ENCODE measurements at places on chromosomes 12 and 14.

- no peak for DNase-seq
Measured at GRCh38 chr14:71289536-71289935, 382.3 kb downstream of the PCNX1 start.

DNA sequence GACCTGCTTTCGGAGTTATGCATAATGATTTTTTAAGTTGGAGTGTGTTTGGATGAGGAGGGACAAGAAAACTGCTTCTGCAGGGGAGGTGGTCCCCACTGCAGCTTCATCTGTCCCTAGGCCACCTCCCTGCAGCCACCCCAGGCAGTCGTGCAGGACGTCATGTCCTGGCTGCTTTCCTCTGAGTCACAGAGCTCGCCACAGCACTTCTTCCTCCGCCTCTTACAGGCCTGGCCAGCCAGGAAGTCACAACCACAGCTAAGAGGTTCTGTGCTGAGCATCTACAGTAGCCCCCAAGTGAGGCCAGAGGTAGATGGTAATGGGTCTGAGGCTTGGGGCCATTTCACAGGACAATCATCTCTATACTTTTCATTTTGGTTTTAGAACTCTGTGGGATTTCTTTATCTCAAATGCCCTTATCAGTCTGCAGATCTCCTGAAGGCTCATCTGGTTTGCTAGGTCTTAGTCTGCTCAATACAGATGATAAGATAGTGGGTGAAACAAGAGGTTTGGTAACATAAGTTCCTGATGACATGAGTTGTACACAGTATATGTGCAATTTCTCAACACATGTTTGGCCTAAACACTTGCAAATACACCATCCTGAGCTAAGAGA lies 106.4 kb downstream of the ARF6 start:
- DNase-seq: peak; percentile 80

DNA sequence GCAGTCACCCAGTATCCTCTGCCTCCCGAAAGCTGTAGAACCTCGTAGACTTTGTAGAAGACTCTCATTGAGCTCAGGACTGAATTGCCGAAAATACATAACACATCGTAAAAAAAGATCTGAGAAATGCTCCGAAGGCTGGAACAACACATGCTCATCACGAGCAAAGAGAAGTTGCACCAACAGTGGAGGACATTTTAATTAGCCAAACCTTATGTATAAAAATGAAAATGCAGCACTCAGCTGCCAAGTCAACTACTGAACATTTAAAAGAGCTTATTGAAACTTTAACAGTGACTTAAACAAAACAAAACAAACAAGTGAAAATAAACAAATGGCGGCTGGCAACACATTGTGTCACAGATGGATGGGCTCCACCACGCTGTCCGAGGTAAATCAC lies 519.9 kb downstream of the TMEM132D start:
- DNase-seq: no peak

DNA sequence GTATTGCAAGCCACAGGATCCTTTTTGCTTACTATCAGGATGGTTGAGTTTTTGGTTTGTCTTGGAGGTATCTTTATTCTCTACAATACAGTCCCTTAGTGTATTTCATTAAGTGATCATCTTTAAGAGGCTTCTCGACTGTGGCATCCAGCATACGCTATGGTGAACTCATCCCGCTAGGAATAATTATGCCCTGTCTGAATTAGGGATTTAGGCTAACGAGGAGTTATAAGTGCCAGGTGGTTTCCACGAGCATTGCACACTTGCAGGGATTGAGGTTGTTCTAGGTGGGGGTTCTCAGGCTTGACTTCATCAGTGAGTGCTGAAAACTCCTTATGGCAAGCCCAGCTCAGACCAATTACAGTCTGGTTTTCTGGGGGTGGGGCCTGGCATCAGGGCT lies 37.2 kb upstream of the RBM19 start:
- no peak for DNase-seq

DNA sequence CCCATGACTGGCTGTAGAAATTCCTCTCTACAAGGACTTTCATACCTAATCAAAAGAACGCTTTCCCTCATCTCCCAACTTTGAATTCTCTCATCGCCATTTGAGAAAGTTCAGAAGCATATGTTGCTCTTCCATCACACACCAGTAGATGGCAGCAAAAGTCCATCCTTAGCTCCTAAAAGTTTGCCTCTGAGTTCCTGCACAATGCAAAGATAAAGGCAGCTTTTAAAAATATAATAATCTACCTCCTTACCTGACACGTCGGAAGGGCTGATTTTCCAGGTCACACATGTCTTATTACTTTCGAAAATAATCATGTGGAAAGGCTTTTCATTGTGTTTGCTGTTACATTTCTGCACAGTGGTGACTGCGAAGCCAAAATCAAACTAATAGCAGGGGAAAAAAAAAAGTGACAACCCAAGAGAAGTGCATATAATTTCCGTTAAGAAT lies 456.7 kb upstream of the SEL1L start:
- DNase-seq: peak; percentile 31

GRCh38 chr14:104394409-104394851 lies 185.1 kb upstream of the C14orf180 start:
- no peak for DNase-seq

- no peak for DNase-seq
Measured at GRCh38 chr12:2114071-2114470, 61.3 kb downstream of the CACNA1C start.

- DNase-seq: peak; percentile 99
Measured at GRCh38 chr14:68977718-68978171, 1.4 kb downstream of the ACTN1 start.

DNA sequence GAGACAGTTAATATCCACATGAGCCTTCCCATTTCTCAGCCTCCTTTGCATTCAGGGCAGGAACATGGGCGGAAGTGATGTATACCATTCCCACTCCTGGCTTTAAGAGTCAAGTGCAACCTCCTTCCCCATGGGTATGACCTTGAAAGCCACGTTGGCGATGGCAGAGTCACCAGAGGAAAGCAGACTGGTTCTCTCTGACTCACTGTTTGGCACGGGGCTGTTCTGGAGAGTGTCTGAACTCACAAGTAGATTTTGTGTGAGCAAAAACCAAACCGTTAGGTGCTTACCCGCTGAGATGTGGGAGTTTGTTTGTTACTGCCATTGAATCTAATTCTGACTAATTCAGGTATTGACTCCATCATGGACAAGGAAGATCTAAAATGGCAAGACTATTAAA lies 36.7 kb upstream of the PZP start:
- no peak for DNase-seq

GRCh38 chr12:121505513-121505912 lies 75.3 kb downstream of the KDM2B start:
- DNase-seq: peak; percentile 17

GRCh38 chr12:69196302-69197288 lies 42.8 kb upstream of the CPSF6 start:
- no peak for DNase-seq

DNA sequence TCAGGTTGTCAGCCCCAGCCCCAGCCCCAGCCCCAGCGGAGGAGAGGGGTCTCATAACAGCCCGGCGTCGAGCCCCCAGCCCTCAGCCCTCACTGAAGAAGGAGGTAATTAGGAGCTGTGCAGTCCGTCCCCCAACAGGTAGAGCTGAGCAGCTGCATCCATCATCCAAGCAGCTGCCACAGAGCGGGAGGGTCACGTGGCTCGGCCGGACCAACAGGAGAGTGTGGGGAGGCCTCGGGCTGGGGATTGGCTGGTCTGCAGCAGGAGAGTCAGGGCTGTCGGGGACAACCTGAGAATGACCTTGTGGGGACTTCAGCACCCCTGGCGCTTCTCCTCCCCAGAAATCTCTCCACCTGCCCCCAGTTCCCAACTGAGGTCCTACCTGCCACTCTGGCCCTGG lies 29.6 kb downstream of the SMUG1 start:
- DNase-seq: no peak

DNA sequence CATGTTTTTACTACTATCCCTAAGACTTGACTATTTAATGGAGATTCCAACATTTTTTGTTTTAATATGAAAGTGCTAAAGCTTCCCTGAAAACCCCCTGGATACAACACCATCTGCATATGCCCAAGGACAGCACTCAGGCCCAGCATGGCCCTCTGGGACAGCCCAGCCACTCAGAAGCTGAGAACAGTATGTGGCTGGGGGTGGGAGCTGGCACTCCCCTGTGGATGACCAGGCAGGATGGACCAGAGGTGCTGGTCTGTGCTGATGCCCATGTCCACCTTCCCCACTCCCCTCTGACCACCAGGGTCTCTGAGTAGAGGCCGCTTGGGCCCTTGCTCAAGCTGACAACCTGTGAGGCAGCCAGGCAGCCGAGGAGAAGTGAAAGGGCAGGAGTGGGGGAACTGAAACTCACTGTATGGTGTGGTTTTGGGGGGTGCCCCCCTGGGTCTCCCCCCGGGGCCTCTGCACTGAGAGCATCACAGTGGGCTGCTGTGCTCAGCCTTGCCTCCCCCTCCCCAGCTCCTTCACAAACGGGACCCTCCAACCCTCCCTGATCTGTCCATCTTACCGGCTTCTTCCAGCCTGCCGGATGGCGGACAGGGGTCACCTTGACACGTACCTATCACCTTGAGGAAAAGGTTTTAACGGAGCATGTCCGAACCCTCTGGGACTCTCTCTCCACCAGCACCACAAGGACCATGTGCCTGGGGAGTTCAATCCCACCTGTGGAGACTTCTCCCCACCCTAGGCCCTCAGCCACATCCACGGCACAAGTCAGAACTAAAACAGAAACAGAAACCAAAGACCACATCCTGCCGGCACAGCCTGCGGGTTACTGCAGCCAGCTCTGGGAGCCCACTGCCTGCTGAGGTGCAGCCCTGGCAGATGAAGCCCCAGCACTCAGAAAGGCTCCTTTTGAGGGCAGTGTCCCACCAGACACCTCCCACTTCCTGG lies at the start of gene TMEM229B:
TSS of gene TMEM229B (minus strand) at position 785 of the 957 bp plus-strand sequence. CDS start 14,798 bp downstream, outside the sequence.
- DNase-seq: no peak

GRCh38 chr14:99554757-99555531 lies 49.1 kb downstream of the CCDC85C start:
- no peak for DNase-seq

DNA sequence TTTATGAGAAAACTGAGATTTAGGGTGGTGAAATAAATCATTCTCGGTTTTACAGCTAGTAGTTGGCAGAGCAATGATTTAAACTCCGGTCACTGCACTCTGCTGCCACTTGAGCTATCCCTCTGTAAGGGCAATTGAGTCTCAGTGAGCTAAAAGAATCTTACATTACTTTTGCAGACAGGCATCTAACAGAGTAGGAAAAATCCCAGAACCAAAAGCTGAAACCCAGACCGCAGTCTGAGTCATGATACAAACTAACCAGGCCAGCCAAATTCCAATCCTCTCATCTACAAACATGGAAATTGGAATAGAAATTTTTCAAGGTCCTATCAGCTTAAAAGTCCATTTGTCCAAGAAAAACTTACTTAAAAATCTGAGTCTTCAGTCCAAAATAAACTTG lies 73.7 kb downstream of the ANKS1B start:
- DNase-seq: peak; percentile 93

DNA sequence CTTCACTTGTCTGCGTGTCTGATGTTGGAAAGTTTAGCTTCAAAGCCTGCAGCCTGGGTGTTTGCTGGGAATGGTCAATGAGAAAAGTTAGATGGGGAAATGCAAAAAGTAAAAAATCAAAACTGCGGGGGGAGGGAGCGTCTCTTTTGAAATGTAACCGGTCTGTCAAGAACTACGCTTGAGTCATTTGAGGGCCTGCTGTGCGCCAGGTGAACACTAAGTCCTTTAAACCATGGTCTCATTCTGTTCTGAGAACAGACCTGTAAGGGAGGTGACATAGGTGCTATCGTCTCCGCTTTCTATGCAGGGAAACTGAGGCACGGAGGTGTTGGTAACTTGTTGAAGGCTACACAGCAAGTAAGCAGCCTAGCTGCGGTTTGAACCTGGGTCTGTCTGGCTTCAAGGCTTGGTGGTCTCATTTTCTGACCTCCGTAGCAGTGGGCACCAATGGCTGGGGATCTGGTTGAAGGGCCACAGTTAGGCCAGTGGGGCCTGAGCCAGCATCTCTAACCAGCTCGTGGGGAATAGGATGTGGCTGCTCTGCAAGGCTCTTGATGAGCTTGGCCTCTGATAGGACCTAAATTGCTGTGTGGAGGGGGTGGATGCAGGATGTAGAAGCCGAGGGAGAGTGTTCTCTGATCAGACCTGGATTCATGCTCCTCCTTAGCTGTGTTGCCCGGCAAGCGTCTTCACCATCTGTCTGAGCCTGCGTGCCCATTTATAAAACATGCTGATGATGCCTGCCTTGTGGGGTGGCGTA lies 41.5 kb downstream of the KCTD10 start:
- DNase-seq: peak; percentile 8

DNA sequence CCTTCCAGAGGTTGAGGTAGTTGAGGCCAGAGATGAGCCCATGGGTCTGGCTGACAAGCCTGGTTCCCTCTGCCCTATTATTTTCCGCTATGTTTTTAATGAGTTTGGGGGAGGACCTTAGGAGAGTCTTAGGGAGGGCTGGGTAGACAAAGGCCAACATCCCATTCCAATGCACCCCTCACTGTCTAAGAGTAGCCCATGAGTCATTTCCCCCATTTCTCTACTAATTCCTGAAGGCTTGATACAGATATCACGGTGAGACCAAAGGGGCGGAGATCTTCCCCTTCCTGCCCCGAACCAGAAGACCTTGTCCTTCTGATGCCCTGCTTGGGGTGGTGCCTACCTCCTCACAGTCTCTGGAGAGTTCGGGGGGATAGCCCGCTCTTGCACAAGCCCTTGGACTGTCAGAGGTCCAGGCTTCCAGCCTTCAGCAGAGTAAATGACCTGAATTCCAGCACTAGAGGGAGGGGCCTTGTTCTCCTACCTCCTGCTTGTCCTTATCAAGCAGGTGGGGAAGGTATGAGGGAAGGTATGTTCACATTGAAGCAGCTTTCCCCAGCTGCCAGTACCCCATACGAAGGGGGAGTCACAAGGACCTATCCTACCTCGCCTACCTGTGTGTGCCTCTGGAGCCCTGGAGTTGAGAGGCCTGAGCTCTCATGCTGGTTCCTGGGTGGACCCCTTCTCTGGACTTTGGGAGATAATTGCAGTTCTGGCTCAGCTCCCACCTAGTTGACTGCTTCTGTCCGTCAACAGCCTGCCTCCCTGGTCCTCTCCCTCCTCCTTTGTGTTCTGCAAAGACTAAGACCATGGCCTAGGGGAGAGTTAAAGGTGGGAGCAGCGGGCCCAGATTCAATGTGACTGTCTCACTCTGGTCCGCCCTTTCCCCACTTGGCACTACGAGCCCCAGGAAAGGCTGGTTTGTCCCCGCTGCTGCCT lies 3.7 kb downstream of the PSMB11 start:
- no peak for DNase-seq

DNA sequence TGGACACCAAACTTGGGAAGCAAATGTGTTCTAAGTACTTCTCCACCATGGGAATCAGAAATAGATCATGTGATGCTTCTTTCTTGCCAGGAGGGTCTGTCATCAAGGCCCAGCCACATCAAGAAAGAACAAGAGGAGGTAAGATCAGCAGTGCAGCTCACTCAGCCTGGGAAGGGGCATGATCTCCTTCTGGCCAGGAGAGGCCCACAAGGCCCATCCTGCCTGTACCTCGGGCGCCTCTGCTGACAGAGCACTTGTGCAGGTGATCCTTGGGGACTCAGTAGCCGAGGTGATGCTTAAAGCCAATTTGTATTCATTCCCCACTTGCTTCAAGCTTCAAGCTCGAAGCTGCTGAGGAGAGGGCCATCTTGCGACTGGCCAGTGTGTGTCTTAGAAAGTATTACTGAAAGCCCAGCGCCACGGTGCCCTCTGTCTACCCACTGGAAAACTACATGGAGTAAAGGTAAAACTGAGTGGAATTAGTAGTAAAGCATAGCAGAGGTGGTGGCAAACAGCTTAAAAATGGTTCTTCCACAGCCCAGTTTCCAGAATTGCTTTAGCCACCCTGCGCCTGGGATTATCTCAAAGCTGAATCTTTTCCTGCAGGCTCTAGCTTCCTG lies 26.2 kb downstream of the RTRAF start:
- no peak for DNase-seq
